ENCODE measurements at places on chromosomes 5 and 9. TPM values are rescaled to one million over a fixed set of nuclear protein-coding genes. Genes with fewer than 3 reads are reported as not detected.

Gene FAM221B
- total RNA-seq, result not detected

Gene LIFR
- 267 TPM for total RNA-seq

GRCh38 chr9:89430995-89431394, 66.9 kb downstream of the SEMA4D start:
- no peaks in the 10 kb centered on the region for H3K27me3 ChIP-seq
- H3K4me1 ChIP-seq, result no peaks in the 10 kb centered on the region
- H3K36me3 ChIP-seq, result no peaks in the 10 kb centered on the region
- no peak overlapping the region for H3K27ac ChIP-seq
- no peak overlapping the region for H3K4me3 ChIP-seq

GRCh38 chr5:94180761-94181160, 437.6 kb downstream of the KIAA0825 start:
- no peaks in the 10 kb centered on the region for H3K36me3 ChIP-seq
- no peak for DNase-seq
- no peak overlapping the region for H3K4me3 ChIP-seq
- no peaks in the 10 kb centered on the region for H3K4me1 ChIP-seq
- H3K27me3 ChIP-seq, result no peaks in the 10 kb centered on the region
